ENCODE measurements at places on chromosomes 11 and 22.

GRCh38 chr11:112345706-112346105 lies 85.0 kb upstream of the PLET1 start:
- DNase-seq = no peak

GRCh38 chr11:57116654-57117053 lies 65.1 kb upstream of the LRRC55 start:
- no peak for DNase-seq

GRCh38 chr11:132607575-132607974 lies 924.7 kb downstream of the OPCML start:
- DNase-seq = no peak

DNA sequence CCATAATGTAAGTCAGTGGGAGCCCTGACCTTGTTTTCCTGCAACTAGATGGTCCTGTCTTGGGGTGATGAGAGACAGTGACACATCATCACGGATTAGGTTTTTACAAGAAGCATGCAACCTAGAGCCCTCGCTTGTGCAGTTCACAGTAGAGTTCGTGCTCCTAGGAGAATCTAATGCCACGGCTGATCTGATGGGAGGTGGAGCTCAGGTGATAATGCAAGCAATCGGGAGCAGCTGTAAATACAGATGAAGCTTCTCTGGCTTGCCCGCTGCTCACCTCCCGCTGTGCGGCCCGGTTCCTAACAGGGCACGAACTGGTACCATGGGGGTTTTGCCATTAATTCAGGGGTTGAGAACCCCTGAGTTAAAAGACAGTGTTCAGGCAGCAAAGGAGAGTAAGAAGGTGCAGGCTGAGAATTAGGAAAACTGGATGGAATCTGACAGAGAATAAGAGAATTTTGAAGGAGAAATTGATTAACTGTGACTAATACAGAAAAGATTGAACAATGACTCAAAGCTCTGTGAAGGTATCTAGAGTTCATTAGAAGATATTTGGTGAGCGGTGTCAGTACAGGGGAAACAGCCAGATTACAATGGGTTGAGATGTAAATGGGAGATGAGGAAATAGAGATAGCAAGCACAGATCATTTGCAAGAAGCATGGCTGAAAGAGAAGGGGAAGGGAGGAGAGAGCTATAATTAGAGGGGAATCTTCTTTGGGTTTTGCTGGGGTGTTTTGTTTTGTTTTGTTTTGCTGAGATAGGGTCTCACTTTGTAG lies 21.0 kb downstream of the WEE1 start:
- no peak for DNase-seq

GRCh38 chr11:60831501-60832079 lies 10.3 kb upstream of the CCDC86 start:
- no peak for DNase-seq
